ENCODE measurements at places on chromosomes 12 and 14.

DNA sequence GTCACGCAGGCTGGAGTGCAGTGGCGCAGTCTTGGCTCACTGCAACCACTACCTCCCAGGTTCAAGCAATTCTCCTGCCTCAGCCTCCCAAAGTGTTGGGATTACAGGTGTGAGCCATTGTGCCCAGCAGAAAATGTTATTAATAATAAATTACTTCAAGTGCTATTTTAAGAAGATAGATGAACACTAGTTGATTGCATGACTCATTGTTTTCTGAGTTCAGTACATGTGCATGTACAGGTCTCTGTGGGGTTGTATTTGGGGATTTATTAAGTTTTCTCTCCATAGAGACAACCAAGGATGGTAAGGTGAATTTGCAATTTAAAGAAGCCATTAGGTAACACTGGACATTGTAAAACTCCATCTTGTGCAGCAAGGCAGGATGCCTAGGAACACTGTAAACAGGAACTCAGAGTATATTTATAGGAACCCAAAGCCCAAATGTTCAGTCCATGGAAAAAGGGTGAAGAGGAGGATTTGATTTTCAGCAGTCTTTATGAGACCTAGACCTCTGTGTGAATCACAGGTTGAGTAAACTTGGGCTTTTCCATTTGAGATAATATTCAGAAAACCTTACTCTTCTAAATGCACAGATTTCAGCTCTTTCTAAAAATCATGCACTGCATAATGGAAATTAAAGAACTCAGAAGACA lies 49.3 kb upstream of the TMPO start:
- no peak for DNase-seq

GRCh38 chr12:57815177-57816000 lies 3.1 kb downstream of the AVIL start:
- peak; percentile 71 for DNase-seq

DNA sequence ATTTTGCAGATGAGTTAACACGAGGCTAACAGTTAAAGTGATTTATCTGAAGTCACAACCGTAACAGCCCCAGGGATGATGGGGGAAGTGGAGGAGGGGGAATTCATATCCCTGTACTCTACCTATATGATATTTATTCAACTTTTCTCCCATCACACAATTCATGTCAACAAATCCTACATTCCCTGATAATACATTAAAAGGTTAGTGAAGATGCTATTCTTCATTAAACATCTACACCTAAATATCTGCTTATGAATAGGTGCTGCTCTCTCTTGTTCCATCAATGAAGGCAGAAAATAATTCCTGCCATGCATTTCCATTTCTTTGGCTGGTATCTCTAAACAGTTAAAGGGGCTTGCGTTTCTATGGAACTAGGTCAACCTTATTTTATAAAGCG lies 6.8 kb downstream of the YBX3 start:
- no peak for DNase-seq

- no peak for DNase-seq
Observed at GRCh38 chr14:54447231-54447692, 6.1 kb upstream of the CNIH1 start.

DNA sequence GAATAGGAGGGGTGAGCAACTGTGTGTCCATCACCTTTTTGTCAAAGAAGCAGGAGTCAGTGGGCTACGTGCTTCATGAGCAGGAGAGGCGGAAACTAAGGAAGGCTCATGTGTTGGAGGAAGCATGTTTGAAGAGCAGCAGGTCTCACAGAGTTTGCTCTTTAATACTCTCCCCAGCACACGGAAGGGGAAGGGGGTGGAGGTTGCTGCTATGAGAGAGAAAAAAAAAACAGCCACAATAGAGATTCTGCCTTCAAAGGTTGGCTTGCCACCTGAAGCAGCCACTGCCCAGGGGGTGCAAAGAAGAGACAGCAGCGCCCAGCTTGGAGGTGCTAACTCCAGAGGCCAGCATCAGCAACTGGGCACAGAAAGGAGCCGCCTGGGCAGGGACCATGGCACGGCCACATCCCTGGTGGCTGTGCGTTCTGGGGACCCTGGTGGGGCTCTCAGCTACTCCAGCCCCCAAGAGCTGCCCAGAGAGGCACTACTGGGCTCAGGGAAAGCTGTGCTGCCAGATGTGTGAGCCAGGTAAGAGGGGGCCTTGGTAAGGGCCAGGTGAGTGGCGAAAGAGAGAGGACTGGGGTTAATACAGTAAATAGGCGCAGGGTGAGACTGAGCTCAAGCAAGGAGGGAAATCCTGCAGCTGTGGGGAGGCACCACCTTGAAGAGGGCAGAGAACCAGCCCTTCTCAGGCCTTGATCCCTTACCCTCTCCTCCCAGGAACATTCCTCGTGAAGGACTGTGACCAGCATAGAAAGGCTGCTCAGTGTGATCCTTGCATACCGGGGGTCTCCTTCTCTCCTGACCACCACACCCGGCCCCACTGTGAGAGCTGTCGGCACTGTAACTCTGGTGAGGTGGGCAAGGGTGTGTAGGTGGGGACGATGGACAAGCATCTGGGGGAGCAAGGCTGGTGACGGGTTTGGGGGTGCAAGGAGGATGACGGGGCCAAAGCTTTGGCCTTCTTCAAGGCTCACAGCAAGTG lies at the start of gene CD27:
TSS of gene CD27 (plus strand) at position 252 of the 985 bp plus-strand sequence. CDS start at position 393, 141 bp downstream.
- peak; percentile 67 for DNase-seq

- DNase-seq, result no peak
Observed at GRCh38 chr12:76444408-76444984, 96.3 kb upstream of the BBS10 start.
